ENCODE measurements at places on chromosomes 3 and 15. TPM values are rescaled to one million over a fixed set of nuclear protein-coding genes. Genes with fewer than 3 reads are reported as not detected.
A peak's percentile ranks its signal among the peaks of the same experiment; 100 is the strongest.

- no peak for DNase-seq
Observed at GRCh38 chr3:35088943-35089342, 550.4 kb upstream of the ARPP21 start.

GRCh38 chr3:184788751-184789150, 23.2 kb upstream of the VPS8 start:
- no peak for DNase-seq

GRCh38 chr3:113035387-113035982, 44.7 kb downstream of the GTPBP8 start:
- peak; percentile 53 for DNase-seq

- DNase-seq, result peak; percentile 13
Observed at GRCh38 chr15:64651601-64652191, 123.7 kb downstream of the RBPMS2 start.

The PLA2G4E gene
- polyA plus RNA-seq, result not detected

All from naive thymus-derived CD8-positive, alpha-beta T cell (primary cell).